Right ventricle myocardium superior (tissue), 1 donor: ENCODE measurements at places on chromosomes 1 and 21. TPM values are rescaled to one million over a fixed set of nuclear protein-coding genes. Genes with fewer than 3 reads are reported as not detected.

The VHLL gene
- total RNA-seq, result not detected

The IQCC gene
- total RNA-seq, result 0.97 TPM

The PTGS2 gene
- 1.0 TPM for total RNA-seq

The UCK2 gene
- 6.2 TPM for total RNA-seq

The S100A12 gene
- total RNA-seq, result 2.4 TPM

The MAP1LC3C gene
- 0.24 TPM for total RNA-seq

The PLA2G2D gene
- total RNA-seq, result not detected

The AK5 gene
- total RNA-seq, result 0.38 TPM

The TMEM54 gene
- total RNA-seq, result 10.5 TPM

The GIPC2 gene
- 2.0 TPM for total RNA-seq

The CLDN19 gene
- total RNA-seq, result not detected

The MATN1 gene
- total RNA-seq, result not detected

The CELA3A gene
- total RNA-seq, result not detected

The VANGL2 gene
- 1.9 TPM for total RNA-seq

The HSD3B1 gene
- total RNA-seq, result not detected

The OPRD1 gene
- total RNA-seq, result not detected

The LCE1F gene
- total RNA-seq, result not detected

The NBPF3 gene
- total RNA-seq, result 3.5 TPM

The RAB7B gene
- 1.2 TPM for total RNA-seq

The CCDC17 gene
- total RNA-seq, result 1.0 TPM

The RBM34 gene
- total RNA-seq, result 50.1 TPM

The C1orf105 gene
- total RNA-seq, result 14.3 TPM
